Germinal center (tissue), 1 donor: ENCODE measurements at places on chromosomes 5 and 9.

GRCh38 chr9:122144836-122145591 is 14.6 kb downstream of the NDUFA8 start:
- no peak for DNase-seq

DNA sequence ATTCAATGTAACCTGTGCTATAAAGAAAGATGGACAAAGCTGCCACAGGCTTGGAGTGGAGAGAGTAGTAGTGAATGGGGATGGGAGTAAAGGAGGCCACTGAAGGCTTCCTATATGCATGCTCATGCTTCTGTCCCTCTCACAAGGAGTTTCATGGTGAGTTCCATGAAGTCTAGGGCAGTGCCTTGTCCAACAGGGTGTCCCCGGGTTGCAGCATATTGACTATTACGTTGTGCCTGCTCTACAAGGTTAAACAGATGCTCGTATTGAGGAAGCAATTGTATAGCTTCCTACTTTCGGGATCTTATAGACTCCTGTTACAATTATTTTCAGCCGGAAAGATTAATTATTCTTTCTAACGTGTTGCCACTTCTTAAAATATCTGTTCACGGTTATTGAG is 129.1 kb upstream of the PIK3R1 start:
- no peak for DNase-seq

DNA sequence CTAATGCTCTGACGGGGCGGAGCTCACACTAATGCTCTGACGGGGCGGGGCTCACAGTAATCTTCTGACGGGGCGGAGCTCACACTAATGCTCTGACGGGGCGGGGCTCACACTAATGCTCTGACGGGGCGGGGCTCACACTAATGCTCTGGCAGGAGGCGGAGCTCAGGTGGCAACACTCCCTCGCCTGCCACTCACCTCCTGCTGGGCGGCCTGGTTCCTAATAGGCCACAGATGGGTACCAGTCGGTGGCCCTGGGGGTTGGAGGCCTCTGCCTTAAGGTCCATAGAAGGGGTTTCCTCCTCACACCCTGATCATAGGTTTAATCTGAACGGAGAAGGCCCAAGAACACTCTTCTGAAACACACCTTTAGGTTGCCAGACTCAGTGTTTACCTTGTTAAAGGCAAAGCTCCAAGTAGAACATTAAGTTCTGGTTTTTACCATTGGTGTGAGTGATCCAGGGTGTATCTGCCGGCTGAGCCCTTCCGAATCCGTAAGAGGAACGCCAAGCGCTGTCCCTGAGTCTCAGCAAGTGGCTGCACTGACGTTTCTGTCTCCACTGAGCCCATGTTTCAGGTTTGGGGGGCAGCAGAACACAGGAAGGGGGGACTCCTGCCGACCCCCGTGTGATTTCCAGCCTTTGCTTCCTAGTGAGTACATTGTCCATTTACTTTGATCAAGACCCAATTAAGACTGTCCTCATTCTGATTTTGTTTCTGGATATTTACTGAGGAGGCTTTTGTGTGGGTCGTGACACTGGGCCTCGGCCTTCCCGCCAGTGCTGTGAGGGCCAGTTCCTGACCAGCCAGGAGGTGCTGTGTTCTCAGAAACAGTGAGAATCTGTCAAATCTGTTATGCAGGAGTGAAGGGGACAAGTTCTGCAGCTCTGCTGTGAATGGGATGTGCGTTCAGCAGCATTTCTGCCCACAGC is 24.6 kb upstream of the LRRC14B start:
- no peak for DNase-seq

DNA sequence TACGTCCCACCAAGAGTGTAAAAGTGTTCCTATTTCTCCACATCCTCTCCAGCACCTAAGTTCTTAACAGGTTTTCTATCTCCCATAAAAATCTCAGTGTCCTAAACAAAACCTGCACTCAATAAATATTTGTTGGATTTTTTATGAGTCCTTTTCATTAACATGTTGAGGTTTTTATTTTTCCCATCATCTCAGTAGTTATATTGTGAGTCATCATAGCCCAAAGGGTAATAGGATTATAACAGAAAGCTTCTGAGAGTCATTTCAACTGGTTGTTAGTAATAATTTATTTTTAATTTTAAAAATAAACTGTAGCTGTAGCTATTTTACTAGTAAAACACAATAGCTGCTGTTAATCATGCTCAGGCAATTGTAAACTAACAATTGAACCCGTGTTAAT is 331.6 kb upstream of the SLC30A5 start:
- DNase-seq: no peak

GRCh38 chr9:134186471-134187109 is 22.2 kb upstream of the RNU6ATAC start:
- DNase-seq: no peak

- no peak for DNase-seq
These were observed 244.8 kb downstream of the PBX3 start for GRCh38 chr9:125991886-125992529.

DNA sequence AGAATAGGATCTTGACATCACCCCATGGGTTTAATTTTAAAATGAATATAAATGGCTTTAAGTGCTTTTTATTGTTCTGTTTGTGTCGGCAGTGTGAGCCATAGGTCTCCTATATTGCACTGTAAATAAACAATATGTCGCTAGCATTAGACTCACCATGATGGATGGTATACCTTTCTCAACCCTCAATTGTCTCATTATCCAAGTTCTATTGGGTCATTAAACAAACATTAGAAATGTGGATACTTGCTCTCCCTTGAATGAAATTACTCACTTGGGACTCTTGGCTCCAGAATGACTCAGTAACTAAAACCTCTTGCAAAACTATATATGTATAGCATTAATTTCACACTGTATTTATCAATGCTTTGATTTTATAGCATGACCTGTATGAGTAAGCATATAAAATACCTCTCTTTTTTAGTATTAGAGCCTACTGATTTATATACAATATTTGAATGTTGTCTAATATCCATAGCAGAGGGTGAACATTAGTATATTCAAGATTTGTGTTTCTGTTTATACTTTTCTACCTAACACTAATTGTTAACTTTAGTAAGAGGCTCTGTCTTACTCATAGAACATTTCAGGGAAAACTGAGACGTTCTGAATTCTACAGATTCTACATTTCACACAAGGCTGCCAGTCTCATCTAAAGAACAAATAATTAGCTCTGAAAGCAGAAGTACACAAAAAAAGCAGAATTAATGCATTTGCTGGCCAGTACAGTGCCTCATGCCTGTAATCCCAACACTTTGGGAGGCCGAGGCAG is 303.8 kb upstream of the PRR16 start:
- no peak for DNase-seq

DNA sequence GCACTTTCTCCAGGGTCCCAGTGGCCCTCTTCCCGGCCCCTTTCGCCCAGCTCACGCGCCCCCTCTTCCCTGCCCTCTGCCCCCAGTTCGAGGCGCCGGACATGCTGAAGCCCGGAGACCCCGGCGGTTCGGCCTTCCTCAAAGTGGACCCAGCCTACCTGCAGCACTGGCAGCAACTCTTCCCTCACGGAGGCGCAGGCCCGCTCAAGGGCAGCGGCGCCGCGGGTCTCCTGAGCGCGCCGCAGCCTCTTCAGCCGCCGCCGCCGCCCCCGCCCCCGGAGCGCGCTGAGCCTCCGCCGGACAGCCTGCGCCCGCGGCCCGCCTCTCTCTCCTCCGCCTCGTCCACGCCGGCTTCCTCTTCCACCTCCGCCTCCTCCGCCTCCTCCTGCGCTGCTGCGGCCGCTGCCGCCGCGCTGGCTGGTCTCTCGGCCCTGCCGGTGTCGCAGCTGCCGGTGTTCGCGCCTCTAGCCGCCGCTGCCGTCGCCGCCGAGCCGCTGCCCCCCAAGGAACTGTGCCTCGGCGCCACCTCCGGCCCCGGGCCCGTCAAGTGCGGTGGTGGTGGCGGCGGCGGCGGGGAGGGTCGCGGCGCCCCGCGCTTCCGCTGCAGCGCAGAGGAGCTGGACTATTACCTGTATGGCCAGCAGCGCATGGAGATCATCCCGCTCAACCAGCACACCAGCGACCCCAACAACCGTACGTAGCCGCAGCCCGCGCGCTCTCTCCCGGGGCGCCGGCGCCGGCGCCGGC is 1.0 kb downstream of the PRDM6 start:
- no peak for DNase-seq

DNA sequence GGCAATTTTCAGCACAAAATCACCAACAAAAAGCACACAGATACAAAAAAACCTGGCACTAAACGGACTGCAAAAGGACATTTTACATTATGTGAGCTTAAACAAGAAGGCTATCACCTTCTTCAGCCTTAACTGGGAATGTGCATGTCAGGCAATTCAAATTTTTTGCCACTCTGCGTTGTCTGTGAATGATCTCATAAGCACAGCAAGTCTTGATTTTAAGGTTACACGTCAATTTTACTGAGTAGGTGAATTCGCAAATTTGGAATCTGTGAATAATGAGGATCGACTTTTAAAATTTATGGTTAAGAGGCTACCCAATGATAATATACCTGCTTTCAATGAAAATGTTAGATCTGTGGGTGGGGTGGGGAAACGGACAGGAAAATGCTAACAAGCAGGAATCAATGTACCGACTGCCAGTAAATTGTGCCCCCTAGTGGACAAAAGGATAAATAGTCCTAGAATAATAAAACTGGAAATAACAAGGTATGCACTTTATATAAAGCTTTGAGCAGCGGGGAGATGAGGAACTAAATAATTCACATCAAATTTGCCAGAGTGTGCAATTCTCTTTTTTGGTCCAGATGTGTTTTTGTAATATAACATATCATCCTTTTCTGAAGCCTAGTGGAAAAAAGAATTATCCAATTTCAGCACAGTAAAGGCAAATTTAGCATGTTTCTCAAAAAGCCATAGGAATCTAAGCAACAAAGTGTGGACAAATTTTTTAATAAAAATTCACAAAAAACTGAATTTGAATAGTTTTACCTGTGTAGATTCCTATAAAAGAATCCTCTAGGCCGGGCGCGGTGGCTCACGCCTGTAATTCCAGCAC is 20.5 kb downstream of the EQTN start:
- DNase-seq: peak; percentile 30

GRCh38 chr9:94979904-94980507 is 253.5 kb downstream of the AOPEP start:
- DNase-seq: no peak

- DNase-seq: no peak
These were observed 8.3 kb downstream of the CDK5RAP2 start for GRCh38 chr9:120571443-120572257.

DNA sequence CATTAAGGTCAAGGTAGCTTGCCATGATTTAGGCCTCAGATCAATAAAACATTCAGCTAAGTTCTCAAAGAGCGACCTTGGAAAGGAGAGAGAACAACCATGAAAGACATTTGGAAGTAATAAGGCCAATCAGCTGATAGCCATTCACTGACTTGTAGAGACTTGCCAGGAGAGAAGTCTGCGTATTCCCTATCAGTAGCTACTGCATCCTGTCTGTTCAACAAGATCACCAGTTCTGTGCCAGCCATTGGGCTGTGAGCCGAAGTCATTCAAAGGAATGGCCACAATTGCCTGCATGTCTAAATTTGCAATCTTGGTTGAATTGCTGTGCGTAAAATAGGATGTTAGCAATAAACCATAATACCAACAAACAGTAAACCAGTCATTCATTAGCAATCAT is 219.8 kb downstream of the FBXL7 start:
- no peak for DNase-seq

GRCh38 chr9:11933926-11934325 is 759.3 kb upstream of the TYRP1 start:
- DNase-seq: no peak

DNA sequence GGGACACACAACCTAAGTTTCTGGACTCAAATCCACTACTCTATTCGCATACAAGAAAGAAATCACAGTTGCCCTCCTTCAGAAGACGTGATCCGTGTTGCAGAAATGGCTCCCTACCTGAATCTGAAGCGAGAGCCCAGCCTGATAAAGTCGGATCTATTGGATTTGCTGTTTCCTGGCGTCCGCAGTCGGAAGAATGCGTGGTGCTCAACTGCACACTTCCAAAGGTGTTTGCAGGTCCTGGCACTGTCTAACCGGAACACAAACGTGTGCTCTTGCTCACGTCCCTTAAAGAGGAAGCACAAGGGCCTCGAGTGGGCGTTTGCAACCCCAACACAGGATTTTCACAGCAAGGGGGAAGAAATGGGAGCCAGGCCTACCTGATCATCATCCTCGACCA is 65.5 kb downstream of the EPB41L4B start:
- DNase-seq: no peak

DNA sequence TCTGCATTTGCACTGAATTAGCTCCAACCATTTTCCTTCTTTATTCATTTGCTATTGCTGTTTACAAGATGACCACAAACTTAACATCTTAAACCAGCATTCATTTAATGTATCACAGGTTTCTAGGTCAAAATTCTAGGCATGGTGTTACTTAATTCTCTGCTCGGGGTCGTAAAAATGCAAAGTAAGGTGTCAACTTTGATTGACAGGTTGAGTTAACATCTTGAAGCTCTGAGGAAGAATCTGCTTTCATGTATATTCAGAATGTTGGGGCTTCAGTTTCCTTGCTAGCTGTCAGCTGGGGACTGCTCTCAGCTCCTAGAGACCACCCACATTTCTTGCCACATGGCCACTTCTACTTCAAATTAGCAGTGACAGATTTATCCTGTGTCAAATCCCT is 348.7 kb upstream of the GRIN3A start:
- no peak for DNase-seq

DNA sequence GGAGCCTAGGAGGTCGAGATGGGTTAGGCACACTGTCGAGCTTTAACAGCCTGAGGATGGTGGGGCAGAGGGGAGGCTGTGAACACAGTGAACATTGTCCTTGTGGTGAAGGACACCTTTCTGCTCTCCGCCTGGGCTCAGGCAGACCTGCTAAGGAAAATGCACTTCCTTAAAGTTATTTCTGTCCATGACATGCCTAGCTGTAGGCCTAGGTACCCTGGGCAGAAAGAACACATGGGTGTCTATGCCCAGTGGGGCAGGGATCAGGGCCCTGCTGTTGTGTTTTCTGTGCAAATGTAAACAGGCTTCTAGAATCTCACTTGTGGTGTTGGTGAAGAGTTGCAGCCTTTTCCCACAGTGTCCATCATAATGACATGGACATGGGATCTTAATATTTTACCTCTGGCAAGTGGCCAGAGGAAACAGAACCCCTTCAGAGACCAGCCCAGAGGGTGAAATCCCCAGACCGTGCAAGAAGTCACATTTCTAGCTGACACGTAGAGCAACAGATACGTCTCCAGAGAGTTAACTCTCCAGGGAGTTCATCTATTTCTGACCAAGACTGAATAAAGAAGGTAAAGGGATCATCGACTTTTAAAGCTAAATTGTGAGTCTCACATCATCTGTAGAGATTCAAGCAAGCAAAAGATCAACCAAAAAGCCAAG is 79.2 kb downstream of the C9orf152 start:
- peak; percentile 69 for DNase-seq

GRCh38 chr9:96464426-96464825 is 14.5 kb downstream of the HABP4 start:
- DNase-seq: no peak

DNA sequence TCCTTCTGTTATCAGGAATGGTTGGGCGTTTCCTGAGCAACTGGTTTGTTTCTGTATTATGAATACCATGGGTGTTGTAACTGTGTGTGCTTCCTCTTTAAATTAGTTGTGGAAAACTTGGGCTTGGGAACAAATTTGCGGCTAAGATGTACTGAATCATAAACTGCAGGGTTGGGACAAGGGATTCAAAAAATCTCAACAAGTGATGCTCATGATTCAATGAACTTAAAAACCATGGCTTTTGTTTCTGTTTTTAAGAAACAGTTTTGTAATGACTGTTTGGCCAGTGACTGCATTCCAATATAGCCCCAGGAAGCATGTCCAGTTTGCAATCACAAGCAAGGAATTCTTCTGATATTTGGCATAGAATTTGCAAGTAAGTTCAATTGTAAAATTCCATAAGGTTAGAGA is 657.5 kb upstream of the WWC1 start:
- DNase-seq: no peak
